Jurkat, Clone E6-1 (cell line): ENCODE measurements at places on chromosomes 1 and 21.

DNA sequence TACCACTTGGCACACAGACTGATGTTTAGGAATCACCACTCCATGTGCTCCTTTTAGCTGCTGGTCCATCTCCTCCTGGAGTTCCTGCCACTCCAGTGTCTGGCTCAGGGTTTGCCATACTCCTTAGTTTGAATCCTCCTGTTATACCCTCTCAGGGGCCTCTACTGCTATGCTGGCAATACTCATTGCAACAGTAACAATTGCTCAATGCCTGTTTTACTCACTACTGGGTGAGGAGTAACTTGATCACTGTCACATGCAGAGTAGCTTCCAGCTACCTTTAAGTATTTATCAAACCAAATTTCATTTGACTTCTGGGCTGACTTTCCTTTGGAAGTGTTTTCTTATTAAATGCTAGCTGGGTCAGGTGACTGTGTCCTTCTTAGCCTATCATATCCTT, 107.2 kb upstream of the WLS start:
- DNase-seq, result no peak

GRCh38 chr1:33468967-33469366, 3.5 kb upstream of the ZSCAN20 start:
- DNase-seq, result no peak

GRCh38 chr1:191498318-191498717, 659.9 kb upstream of the RGS18 start:
- DNase-seq, result no peak

DNA sequence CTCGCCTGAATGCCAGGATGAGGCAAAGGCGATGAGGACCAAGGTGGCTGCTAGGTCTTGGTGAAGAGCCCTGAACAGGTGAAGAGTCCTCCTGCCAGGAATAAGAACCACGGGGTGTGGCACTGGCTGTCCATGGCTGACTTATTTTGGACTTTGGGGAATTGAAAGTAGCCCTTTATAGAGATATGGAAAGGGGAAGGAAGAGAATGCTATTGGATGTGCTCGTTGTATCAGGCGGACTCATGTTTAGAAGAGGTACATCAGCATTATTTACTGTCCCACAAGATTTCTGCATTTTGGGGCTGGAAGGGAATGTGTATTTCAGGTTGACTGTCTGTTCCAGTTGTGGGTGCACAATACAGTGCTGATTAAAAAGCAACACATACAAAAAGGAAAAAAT, 465.8 kb downstream of the DSCAM start:
- DNase-seq, result no peak

DNA sequence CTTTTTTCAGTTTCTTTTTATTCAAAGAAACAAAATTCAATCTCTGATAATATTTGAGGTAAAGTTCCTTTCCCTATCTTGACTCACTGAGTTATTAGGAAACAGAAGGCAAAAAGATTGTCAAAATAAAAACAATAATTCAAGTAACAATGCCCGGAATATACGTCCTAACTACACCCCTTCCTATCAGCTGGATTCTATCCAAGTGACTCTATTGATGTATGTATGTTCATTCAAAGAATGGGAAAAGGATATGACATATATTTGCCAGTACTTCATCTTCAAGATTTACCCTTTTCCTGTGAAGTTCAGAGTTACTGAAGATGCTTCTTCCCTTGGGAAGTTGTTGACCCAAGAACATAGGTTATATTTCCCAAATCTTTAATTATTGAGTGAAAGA, 13.7 kb downstream of the SPRTN start:
- DNase-seq, result no peak

DNA sequence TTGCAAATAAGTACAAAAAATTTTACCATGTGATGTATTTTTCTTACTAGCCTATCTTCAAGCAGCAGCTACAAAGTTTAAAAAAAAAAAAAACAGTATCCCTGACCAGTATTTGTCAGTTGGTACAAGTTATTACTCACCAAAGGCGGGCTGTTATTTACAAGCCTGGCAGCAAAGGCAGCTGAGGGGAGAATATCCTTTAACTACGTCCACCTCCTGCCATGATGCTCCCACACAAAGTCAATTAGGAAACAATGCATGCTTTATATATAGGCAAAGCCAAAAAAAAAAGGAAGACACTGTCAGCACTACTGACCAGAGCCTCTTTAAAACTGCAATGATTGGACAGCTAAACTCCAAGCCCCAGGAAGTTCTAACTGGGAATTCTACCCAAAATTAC, 13.7 kb downstream of the PSMA5 start:
- no peak for DNase-seq

GRCh38 chr1:206814716-206815341, 42.5 kb upstream of the IL10 start:
- DNase-seq, result no peak

- no peak for DNase-seq
Observed at GRCh38 chr1:230407351-230407750, 18.8 kb downstream of the PGBD5 start.

- no peak for DNase-seq
Observed at GRCh38 chr1:163820226-163820625, 498.5 kb downstream of the NUF2 start.

- no peak for DNase-seq
Observed at GRCh38 chr1:14437417-14437918, 161.0 kb upstream of the KAZN start.

DNA sequence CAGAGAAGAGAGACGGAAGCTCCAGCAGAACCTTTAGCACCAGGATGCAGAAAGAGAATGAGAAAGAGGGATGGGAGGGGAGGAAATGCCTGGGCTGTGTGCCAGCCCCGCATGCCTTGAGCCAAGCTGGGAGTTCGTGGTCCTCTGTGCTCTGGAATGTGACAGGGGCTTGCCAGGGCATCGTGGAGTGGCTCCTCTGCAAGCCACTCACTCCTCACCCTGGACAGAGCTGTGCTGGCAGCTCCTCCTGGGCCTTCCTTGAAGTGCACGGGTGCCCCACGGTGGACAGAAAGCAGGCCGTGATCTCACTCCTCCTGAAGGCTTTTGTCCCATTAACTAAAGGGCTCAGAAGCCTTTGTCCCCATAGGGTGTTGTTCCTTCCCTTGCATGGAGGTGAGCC, 34.8 kb upstream of the PRELP start:
- DNase-seq, result no peak

GRCh38 chr1:225447650-225448089, 19.8 kb upstream of the LBR start:
- no peak for DNase-seq

- no peak for DNase-seq
Observed at GRCh38 chr1:1185101-1185765, 11.6 kb downstream of the TTLL10 start.

DNA sequence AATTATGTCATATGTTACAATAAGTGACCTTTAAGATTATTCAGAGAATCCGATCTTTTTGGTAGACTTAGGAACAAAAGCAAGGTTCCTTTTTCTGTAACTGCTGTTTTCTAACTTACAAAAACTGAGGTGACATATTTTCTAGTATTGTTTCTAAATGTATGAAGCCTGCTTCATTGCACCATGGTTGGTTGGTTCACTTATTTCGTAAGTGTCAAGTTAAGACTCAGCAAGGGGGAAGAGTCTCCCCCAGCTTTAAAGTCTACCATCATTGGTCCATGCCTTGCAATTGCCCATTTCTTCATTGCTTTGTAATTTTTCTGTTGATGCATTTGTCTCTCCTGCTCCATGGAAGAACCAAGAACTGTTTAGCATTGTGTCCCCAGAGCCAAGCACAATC, 136.9 kb downstream of the DISC1 start:
- DNase-seq, result no peak

GRCh38 chr1:12189328-12189682, 22.5 kb downstream of the TNFRSF1B start:
- DNase-seq, result no peak

DNA sequence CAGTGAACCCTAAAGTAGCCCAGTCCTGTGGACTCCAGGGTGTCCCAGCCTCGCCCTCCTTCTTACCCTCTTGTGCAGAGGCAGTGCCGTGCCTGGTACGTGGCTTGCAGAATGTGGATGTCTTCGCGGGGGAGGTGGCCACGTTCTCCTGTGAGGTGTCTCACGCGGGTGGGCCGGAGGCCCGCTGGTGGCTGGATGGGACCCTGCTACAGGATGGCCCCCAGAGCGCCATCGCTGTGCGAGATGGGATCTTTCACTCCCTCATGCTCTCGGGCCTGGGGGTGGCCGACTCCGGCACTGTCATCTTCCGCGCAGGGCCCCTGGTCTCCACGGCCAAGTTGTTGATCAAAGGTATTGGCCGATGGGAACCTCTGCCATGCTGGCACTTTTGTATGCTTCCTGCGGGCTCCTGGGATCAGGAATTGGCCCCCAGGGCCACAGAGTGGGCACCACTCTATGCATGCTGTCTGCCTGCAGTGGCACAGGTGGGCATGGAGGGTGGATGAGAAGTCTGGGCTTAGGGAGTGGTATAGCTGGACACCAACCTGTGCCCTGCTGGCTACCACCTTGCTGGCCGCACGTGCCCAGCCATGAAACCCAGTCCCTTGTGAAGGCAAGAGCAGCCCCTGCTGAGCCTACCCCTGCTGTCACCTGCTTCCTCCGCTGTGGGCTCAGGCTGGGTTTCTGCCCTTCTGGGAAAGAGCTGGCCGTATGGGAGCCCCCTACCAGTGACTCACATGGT, 92.9 kb downstream of the TRIM11 start:
- no peak for DNase-seq

GRCh38 chr21:38691631-38692030, 114.1 kb upstream of the ETS2 start:
- DNase-seq, result no peak
